ENCODE measurements at places on chromosomes 4 and X. TPM values are rescaled to one million over a fixed set of nuclear protein-coding genes. Genes with fewer than 3 reads are reported as not detected.

- no peak for DNase-seq
Measured at GRCh38 chr4:186030795-186031194, 38.2 kb upstream of the TLR3 start.

- no peak for DNase-seq
Measured at GRCh38 chr4:154364066-154364845, 127.3 kb downstream of the DCHS2 start.

DNA sequence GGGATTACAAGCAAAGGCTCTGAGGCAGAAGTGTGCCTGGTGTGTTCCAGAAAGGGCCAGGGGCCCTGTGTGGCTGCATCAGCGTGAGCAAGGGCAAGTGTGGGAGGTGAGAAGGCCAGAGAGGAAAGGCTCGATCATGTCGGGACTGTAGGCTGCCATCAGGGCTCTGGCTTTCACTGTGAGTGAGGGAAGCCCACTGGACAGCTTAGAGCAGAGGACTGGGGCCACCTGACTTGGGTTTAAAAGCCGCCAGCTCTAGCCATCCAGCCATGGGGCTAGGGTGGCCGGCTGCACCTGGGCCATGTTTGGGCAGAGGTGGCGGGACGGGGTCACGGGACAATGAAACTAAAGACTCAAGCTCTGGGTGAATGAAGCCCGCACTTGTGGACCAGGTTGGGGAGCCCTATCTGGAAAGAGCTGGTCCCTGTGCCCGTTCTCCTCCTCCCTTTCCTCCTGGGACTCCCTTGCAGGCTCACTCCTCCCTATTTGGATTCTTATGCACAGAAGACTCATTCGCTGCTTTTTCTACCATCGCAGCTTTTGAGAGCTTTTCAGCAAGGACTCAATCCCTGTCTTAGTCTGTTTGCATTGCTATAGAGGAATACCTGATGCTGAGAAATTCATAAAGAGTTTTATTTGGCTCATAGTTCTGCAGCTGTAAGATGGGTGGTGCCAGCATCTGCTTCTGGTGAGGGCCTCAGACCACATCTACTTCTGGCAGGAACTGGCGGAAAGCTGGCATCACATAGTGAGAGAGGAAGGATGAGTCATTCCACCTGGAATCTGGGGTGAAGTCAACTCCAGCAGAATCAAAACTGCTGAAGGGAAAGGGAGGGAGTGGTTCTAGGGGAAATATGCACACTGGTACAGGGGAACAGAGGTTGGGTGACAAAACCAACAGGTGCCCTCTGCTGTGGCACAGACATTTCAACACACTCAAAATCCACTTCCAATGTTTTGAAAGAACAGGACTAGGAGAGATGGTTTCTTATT lies 15.3 kb downstream of the CTAG1B start:
- peak; percentile 78 for DNase-seq

Gene MAGEE1
- total RNA-seq = 0.53 TPM

Gene ZNF275
- 3.9 TPM for total RNA-seq

Gene AADAT
- 0.64 TPM for total RNA-seq

- peak; percentile 33 for DNase-seq
Measured at GRCh38 chr4:170374770-170375169, 285.0 kb upstream of the AADAT start.

Gene SORCS2
- under 0.01 TPM for total RNA-seq

Gene GAGE2A
- total RNA-seq = not detected

- no peak for DNase-seq
Measured at GRCh38 chrX:130578906-130579305, 177.1 kb downstream of the RBMX2 start.

Gene PCSK1N
- 0.26 TPM for total RNA-seq

- no peak for DNase-seq
Measured at GRCh38 chrX:17719711-17720110, 17.6 kb upstream of the SCML1 start.

Gene NOP14
- 20.9 TPM for total RNA-seq

GRCh38 chr4:59597536-59598329 lies 1602.4 kb upstream of the ADGRL3 start:
- no peak for DNase-seq

GRCh38 chr4:109996526-109996925 lies 83.8 kb downstream of the EGF start:
- no peak for DNase-seq

DNA sequence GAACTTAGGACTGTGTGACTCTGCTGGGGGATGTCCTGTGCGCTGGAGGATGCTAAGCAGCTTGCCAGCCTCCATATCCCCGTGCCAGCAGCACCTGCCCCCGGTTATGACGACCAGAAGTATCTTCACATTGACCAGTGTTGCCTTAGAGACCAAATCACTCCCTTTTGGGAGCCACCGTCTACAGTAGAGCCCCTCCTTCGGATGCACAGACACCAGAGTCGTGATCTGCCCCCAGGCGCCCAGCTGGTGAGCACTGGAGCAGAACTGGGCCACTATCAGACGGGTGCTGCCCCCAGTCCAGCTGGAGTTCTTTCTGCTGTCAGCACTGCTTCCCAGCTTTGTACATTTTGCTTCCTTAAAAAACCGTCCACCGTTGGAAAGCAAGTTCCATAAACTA lies 30.0 kb upstream of the TADA2B start:
- no peak for DNase-seq

DNA sequence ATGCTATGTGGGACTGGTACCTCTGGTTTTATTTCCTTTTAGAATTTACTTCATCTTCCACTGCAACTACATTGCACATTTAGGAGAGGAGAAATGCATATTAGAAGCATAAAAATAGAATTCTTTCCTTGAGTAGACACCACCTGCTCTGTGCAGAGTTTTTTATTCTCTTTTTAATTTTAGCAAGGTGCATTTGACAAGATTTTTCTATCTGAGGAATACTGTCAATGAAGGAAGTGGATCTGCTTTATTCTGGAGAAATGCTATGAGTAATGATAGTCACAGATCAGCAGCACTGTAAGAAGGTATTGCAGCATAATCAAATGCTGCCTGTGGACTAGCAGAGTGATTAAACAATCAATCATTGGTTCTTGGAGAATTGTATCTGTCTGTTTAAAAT lies 1038.3 kb downstream of the RAPGEF2 start:
- peak; percentile 27 for DNase-seq

GRCh38 chr4:7045961-7046921 lies 3.1 kb downstream of the TADA2B start:
- no peak for DNase-seq

GRCh38 chr4:159434114-159434870 lies 331.4 kb downstream of the RAPGEF2 start:
- peak; percentile 94 for DNase-seq

DNA sequence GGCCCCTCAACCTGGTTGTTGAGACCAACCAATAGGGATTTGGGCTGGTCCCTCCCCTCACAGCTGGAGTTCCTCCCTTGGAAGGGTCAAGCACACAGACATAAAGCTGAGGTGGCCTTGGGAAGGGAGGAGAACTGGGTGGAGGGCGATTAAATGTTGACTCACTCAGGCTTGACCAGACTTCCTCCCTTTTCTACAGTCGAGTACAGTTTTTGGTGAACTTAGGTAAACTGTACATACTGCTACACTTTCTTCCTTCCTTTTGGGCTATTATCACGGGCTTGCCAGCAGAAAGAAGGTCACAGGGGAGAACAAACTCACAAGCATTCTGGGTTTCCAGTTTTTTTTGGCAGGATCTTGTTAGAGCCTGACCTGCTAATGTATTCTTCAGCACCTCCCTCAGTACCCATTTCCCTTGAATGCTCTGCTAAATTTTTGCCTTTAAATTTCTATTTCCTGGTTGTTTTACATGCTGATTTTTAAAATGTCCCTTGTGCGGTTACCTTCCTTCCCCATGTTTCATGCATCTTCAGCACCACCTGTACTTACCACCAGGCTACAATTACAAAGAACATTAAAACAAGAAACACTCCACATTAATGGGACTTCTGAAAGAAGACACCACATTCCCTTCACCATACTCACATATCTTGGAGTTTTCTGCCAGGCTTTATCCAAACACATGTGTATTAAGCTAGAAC lies 135.2 kb upstream of the RASGEF1B start:
- DNase-seq = peak; percentile 44

Gene PTTG2
- total RNA-seq = not detected

Gene THAP9
- 2.9 TPM for total RNA-seq

DNA sequence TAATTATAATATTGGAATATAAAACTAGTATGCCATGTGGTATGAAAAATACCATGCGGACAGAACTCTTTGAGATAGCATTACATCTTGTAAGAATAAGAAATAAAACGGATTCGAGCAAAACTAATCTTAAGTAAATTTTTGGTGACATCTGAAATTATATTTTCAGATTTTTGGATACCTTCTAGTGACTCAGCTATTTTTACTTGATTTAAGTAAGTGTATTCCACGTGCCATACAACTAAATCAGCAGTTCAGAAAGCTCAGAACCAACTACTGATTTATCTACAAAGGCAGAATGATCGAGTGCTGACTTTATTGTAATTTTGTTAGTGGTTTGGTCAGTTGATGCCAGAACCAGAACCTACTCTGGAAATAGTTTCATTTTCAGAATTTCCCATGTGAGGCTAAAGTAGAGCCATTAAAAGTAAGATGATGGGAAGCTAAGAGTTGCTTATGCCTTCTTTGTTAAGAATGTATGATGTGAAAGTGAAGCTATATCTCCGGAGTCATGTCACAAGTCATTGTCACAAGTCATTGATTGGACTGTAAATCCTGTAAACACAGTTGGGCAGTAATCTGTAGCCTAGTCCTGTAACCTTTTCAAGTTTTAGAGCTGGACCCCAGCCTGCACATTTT lies 4.0 kb downstream of the ING2 start:
- DNase-seq = no peak

- peak; percentile 74 for DNase-seq
Measured at GRCh38 chr4:88333741-88334405, 44.8 kb upstream of the HERC6 start.

Gene FGF5
- total RNA-seq = 0.51 TPM

All from bronchial epithelial cell (primary cell).